Ureter (tissue), 1 donor: ENCODE measurements at places on chromosomes 7 and 10. TPM values are rescaled to one million over a fixed set of nuclear protein-coding genes. Genes with fewer than 3 reads are reported as not detected.

- DNase-seq = no peak
Observed at GRCh38 chr7:98795741-98796493, 73.9 kb downstream of the TMEM130 start.

GRCh38 chr7:43838201-43838658 lies 31.1 kb downstream of the MRPS24 start:
- DNase-seq = no peak

DNA sequence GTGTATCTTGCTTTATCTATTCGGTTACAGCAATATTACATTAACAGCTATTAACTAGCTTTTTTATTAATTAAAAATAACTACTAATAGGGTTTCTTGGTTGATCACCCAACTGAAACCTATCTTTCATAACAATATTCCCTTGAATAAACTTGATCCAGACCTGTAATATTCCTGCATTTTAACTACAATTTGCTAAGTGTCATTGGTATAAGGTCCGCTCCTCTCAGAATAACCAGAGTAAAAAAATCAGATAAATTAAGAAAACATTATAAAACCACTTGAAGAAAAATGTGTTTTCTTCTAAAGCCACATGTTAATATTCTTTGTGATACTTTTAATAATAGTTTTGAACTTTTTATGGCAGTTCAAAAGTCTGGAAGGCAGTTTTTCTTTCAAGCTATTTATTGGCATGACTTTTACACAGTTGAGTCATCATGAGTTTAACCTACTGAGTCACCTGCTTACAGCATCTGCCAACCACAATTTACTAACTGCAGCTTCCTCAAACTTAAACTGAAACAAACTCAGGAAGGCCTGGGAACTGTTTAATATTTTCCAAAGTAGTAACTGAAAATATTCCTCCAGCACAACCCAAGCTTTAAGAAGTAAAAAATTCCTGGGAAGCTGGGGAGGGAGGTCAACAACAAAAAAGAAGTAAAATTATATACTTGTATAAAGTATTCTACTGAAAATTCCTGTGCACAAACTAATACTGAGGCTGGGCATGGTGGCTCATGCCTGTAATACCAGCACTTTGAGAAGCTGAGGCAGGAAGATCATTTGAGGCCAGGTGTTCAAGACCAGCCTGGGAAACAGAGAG lies 103.2 kb downstream of the NRBF2 start:
- DNase-seq = no peak

DNA sequence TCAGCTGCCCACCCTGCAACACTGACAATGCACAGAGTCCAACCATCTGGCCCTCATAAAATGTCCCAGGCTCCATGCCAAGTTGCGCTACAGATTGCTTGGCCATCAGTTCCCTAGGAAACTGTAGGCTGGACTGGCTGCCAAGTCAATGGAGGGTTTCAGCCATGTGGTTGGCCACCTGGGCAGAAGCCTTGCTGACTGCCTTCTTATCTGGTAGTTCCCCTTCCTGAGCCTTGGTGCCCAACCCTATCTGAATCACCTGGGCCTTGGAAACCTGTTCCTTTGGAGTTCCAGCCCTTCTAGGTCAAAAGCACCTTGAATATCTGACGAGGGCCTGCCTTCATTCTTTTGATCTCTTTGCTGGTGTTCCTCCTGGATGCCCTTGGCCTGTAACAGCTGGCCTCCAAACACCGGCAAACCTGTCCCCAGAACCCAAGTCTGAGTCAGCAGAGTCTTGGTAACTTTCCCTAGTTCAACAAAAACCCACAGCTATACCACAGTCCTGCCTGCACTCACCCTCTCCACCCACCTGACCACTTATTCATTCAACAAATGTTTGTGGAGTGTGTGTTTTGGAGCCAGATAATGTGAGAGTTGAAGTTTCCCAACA lies 37.4 kb upstream of the KDM7A start:
- DNase-seq = peak; percentile 63

DNA sequence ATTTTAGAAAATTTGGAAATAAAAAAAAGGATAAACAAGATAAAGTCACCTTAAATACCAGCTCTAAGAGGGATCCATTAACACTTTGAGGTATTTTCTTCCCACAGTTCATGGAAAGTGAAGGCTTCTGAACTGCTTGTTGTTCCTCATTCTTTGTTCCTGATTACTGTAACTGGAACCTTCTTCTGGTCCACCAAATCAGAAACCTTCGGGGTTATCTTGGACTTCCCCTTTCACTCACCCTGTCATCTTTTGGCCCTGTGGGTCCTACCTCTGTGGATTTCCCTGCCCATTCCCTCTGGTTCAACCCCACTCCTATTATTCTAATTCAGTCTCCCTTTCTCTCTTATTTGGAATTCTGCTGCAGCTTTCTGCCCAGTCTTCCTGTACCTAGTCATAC lies 116.5 kb upstream of the PRPS1L1 start:
- no peak for DNase-seq

GRCh38 chr10:123451618-123452245 lies 214.4 kb upstream of the GPR26 start:
- DNase-seq = no peak

- DNase-seq = no peak
Observed at GRCh38 chr7:132738254-132738653, 162.0 kb upstream of the PLXNA4 start.

- DNase-seq = no peak
Observed at GRCh38 chr7:42152329-42153205, 84.4 kb downstream of the GLI3 start.

DNA sequence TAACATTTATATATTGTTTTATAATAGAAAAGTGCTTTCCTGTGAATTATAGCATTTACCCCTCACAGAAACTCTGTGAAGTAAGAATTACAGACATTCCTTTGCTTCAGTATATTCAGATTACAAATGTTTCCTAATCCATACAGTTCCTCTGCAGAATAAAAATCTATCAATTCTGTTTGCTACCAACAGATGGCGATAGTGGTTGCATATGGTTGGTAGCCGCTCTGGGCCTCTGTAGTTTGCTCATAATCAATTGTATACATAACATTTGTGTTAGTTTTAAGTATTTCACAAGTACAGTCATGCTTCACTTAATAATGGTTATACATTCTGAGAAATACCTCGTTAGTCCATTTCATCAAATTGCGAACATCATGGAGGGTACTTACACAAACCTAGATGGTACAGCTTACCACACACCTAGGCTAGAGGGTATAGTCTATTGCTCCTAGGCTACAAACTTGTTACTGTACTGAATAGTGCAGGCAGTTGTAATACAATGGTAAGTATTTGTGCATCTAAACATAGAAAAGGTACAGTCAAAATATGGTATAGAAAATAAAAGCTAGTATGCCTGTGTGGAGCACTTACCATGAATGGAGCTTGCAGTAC lies 94.4 kb upstream of the STEAP4 start:
- no peak for DNase-seq

- no peak for DNase-seq
Observed at GRCh38 chr7:2080060-2080387, 152.7 kb downstream of the MAD1L1 start.

- no peak for DNase-seq
Observed at GRCh38 chr10:24944512-24945255, 7.7 kb downstream of the PRTFDC1 start.

DNA sequence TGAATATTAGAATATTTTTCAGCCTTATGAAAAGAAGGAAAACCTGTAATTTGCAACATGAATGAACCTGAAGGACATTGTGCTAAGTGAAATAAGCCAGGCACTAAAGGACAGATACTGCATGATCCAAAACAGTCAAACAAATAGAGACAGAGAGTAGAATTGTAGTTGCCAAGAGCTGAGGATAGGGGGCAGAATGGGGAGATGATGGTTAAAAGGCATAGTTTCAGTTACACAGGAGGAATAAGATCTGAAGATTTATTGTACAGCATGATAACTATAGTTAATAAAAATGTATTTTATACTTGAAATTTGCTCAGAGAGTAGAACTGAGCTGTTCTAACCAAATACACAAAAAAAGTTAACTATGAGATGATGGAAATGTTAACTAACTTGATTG lies 149.0 kb upstream of the TMEM106B start:
- DNase-seq = no peak

GRCh38 chr7:2528481-2529095 lies 9.0 kb downstream of the LFNG start:
- DNase-seq = no peak

- DNase-seq = no peak
Observed at GRCh38 chr7:20444030-20444800, 113.5 kb downstream of the ITGB8 start.

- no peak for DNase-seq
Observed at GRCh38 chr10:88108115-88108610, 244.7 kb downstream of the PTEN start.

DNA sequence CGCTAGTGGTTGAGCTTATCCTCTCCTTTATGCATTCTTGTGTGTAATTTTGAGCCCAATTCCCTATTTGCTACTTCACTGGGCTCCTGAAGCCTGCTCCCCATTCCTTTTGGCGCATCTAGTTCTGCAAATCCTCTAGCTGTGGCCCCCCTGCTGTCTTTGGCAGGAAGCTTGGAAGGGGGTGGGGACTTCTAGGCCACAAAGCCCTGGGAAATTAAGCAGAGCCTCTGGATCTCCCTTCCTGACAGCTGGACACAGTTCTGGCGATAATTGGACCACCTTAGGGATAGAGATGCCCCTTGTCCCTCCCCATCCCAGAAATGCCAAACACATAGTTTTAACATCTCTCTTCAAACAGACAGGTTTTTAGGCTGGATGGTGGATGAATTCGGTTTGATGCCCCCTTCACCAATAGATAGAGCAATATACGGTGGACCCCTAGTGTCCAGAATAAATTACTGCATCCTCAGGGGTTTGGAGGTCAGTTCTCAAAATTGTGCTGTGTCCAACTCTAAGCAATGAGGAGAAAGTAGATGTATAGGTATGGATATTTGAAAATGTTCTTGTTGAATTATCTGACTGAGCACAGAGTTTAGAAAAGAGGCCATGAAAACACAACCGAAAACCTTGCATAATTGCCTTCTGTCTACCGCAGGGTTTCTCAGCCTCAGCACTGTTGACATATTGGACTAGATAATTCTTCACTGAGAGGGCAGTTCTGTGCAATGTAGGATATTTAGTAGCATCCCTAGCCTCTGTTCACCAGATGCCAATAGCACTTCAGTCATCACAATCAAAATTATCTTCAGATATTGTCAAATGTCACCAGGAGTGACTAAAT lies 75.5 kb downstream of the PAPSS2 start:
- DNase-seq = no peak

GRCh38 chr7:137681657-137682562 lies 164.9 kb downstream of the DGKI start:
- no peak for DNase-seq

GRCh38 chr10:33037726-33038125 lies 79.7 kb upstream of the ITGB1 start:
- DNase-seq = no peak

- no peak for DNase-seq
Observed at GRCh38 chr7:17207220-17207619, 91.2 kb upstream of the AHR start.

GRCh38 chr10:92834331-92834730 lies 14.0 kb upstream of the EXOC6 start:
- DNase-seq = no peak

- DNase-seq = peak; percentile 79
Observed at GRCh38 chr10:9209105-9209798, 1154.8 kb downstream of the GATA3 start.

DNA sequence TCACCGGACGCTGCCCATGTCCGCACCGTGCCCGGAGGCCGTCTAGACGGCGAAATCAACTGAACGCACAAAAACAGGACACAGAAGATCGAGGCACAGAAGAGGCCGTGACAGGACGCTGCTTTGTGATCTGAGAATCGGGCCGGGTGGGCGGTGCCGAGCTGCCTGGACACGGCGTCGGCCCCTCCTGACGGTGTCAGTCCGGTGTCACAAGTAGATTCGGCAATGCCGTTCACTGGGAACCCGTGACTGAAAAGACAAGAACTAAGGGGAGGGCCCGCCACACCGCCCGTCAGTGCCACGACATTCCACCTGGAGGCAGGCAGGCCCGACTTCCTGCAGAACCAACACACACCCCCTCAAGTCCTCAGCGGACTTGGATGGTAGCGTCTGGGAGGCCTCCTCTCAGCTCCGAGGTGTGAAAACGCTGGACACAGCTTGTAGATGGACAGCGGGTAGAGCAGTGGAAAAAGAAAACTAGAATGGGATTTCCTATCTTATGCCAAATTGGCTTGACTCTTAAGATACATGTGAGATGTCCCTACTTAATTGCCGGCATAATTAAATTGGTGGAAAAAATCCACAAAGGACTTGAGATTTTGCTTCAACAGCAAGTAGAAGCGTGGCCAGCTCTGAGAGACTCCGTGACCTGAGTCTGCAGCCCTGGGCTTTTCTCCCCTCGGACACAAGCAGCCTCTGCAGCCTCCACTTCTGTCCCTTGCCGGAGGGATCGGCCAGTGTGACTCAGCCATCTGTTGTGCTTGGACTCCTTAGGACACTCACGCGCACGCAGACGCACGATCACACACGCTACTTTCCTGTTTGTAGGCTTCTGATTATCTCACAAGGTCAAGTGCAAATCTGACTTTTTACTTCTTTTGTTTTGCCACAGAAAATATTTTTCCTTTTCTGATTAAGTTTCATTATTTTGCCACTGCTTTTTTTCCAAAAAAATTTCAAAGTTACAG lies 269.0 kb downstream of the DIP2C start:
- DNase-seq = no peak

GRCh38 chr7:38592737-38593288 lies 38.4 kb downstream of the AMPH start:
- no peak for DNase-seq

- no peak for DNase-seq
Observed at GRCh38 chr7:51335057-51335456, 18.4 kb upstream of the COBL start.

DNA sequence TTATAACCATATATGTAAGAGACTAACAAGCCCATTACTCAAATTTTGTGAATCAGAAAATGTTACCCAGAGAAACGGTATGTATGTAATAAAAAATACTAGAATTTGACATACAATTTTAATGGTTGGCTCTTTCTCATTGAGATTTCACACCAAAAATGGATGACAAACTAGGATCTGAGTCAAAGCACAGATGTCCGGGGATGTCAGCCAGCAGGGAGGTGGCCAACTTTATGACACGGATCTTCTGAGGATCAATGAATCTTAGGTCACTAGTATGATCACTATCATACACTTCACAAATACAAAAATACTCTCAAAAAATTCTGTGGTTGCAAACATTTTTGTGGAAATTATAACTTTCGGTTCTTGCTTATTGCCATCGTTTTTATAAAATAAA lies 173.5 kb upstream of the NFE2L3 start:
- no peak for DNase-seq

AOC1 gene
- 1.5 TPM for total RNA-seq

ARHGEF35 gene
- 9.7 TPM for total RNA-seq

USP6NL gene
- total RNA-seq = 23.2 TPM

LBX1 gene
- total RNA-seq = not detected

RTKN2 gene
- total RNA-seq = 0.78 TPM

MLXIPL gene
- 4.6 TPM for total RNA-seq

NME8 gene
- total RNA-seq = 1.5 TPM

PDIA4 gene
- total RNA-seq = 116 TPM

VSTM2A gene
- 1.4 TPM for total RNA-seq

HYAL4 gene
- 0.23 TPM for total RNA-seq

GATA3 gene
- 310 TPM for total RNA-seq

ZNF804B gene
- not detected for total RNA-seq

AKR1C1 gene
- total RNA-seq = 31.4 TPM
